ENCODE measurements at places on chromosomes 13 and 19.
A peak's percentile ranks its signal among the peaks of the same experiment; 100 is the strongest.

GRCh38 chr13:67227131-67227983, 2.8 kb downstream of the PCDH9 start:
- no peak for DNase-seq

DNA sequence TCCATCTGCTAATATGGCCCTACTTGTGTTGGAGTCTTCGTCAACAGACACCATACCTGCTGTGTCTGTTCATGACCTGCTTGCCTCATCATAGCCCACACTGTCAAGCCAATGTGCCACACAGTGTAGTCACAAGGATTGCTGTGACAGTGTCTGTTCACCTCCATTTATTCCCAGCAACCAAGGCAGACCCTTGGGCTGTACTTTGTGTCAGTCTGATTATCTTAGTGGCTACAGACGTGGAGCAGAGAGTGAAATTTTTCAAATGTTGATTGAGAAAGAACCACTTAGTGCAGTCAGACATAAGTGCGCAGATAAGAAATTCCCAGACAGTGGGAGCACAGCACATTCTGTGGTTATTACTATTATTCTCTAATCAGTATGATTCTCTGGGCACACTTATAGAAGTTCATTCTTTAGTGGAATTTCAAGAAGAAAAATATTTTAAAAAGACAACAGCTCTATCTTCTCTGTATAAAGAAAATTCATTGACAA, 184.6 kb downstream of the GPC6 start:
- peak; percentile 71 for DNase-seq

- DNase-seq, result peak; percentile 86
Measured at GRCh38 chr13:84607261-84608013, 725.2 kb upstream of the SLITRK1 start.

- DNase-seq, result peak; percentile 20
Measured at GRCh38 chr13:25468325-25469168, 96.8 kb downstream of the ATP8A2 start.

- no peak for DNase-seq
Measured at GRCh38 chr19:11663181-11663591, 65.9 kb downstream of the ZNF627 start.

GRCh38 chr13:59954601-59955000, 209.1 kb downstream of the DIAPH3 start:
- no peak for DNase-seq

Measured in astrocyte (in vitro differentiated cells and primary cell).